SK-N-SH treated with all-trans-retinoic acid at 6 μM for 48 hours (cell line): ENCODE measurements at places on chromosomes 4 and X.
A peak's percentile ranks its signal among the peaks of the same experiment; 100 is the strongest.

- ATAC-seq = no peak
Measured at GRCh38 chrX:124502166-124502565, 155.8 kb downstream of the SH2D1A start.

- no peak for ATAC-seq
Measured at GRCh38 chr4:48431401-48431800, 51.7 kb upstream of the SLC10A4 start.

- no peak for ATAC-seq
Measured at GRCh38 chr4:10048941-10049697, 27.8 kb upstream of the SLC2A9 start.

DNA sequence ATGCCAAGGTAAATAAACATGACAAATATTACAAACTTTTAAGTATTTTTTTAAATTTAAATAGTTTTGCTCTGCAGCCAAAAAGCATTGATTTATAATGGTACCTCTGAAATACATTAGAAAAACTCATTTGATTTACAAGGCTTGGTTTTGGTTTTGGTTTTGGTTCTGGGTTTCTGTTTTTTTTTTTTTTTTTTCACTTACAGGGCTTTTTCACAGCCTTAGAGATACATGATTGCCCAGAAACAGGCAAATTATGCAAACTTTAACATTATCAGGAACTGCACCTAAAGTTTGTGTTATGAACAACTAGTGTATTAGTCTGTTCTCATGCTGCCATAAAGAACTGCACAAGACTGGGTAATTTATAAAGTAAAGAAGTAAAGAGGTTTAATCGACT lies 196.4 kb upstream of the DDX53 start:
- no peak for ATAC-seq

DNA sequence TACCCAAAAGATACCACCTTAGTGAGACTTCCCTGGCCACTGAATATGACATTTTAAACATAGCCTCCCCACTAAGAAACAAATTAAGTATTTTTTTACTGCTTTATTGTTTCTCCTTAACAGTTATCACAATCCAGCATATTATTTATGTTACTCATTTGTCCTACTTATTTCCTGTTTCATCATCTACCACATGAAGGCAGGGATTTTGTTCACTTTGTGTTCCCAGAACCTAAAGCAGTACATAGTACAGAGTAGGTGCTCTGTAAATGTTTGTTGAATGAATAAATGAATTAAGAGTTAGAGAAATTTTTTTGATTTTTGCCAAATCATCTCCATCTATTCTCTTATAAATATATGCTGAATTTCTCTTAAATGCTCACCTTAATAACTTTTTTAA lies 318.4 kb upstream of the GIMD1 start:
- ATAC-seq = no peak

DNA sequence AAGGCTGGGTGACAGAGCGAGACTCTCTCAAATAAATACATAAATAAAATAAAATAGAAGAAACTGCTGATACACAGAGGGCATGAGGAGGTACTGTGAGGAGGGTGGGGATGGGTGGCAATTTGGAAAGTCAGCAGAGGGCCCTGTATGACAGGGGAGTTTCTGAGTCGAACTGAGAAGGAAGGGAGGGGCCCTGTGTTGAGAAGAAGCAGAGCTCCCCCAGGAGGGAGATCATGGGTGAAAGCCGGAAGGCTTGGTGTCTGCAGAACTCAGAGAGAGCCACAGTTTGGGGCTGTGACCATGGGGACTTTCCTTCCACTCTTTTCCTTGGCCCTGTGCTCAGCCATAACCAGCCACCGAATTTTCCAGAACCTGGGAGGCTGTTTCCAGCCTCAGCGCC lies 24.8 kb upstream of the AFAP1 start:
- ATAC-seq = no peak

DNA sequence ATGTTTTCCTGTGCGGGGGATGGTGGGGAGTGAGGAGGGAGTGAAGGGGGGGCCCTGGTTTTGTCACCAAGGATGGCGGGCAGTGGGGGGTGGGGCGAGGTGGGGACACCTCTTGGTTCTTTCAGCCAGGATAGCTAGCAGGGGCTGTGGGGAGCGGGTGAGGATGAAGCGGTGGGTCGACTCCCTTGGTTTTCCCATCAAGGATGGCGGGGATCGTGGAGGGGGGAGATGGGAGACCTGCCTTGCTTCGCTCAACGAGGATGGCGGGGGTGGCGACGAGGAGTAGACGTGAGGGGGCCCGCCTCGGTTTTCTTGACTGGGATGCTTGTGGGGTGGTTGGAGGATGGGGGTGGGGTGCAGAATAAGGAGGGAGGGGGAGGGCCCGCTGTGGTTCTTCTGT lies 643 bp downstream of the FHL1 start:
- ATAC-seq = no peak

DNA sequence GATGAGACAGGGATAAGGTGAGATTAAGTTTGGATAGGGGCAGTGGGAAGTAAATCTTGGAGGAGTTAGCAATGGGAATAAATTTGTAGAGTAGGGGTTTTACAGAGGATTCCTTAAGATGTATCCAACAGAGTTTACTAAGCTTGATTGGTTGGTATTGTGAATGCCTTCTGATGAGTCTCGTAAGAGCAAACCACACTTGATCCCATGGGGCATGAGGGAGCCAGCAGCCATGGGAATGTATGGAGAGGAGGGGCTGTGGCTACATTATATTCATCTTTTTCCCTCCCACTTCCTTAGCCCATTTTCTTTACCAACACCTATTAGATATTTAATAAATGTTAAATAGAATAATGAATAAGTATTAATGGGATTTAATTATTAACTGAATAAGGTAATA lies 126.6 kb upstream of the NDST3 start:
- no peak for ATAC-seq

GRCh38 chr4:44738615-44739014 lies 12.3 kb upstream of the GNPDA2 start:
- ATAC-seq = peak; percentile 68; the same call in 2 of the 3 replicates

DNA sequence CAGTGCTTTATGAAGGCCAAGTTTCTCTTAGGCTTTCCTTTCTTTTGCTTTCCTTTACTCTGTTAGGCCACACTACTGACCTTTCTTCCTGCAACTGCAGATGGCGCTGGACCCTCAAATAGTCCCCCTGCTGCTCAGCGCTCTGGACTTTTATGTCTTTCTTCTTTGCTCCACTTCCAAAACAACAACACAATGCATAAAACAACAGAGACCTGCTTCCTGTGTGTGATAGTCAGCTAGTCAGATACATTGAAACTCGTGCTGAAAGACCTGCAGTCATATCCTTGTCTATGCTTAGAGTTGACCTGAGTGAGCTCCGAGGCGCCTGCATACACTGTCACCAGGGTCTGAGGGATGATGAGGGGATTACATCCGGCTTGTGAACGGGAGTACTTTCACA lies 108.9 kb upstream of the TEX13D start:
- ATAC-seq = no peak

- ATAC-seq = no peak
Measured at GRCh38 chr4:52704133-52704532, 45.0 kb upstream of the USP46 start.

GRCh38 chr4:177308847-177309521 lies 690 bp upstream of the NEIL3 start:
- no peak for ATAC-seq

GRCh38 chr4:18934197-18934596 lies 912.6 kb upstream of the LCORL start:
- peak; percentile 40; the same call in 1 of the 3 replicates for ATAC-seq

DNA sequence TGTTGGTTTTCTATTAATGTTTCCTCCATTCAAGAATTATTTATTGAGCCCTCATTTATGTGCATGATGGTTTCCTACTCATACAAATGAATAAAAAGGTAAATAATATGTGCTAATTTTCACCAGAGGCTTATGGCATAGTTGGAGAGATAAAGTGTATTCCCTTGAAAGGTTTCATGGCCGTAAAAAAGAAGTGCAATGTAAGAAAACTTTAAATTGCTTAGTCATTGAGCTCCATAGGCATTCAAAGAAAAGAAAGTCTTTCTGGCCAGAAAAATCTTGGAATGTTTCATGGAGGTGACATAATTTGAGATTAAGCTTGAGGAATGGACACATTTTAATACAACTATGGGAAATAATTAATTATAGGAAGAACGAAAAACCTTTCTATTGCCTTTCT lies 8.7 kb downstream of the KLHL4 start:
- no peak for ATAC-seq

GRCh38 chr4:120709991-120710390 lies 212.5 kb downstream of the PRDM5 start:
- no peak for ATAC-seq

DNA sequence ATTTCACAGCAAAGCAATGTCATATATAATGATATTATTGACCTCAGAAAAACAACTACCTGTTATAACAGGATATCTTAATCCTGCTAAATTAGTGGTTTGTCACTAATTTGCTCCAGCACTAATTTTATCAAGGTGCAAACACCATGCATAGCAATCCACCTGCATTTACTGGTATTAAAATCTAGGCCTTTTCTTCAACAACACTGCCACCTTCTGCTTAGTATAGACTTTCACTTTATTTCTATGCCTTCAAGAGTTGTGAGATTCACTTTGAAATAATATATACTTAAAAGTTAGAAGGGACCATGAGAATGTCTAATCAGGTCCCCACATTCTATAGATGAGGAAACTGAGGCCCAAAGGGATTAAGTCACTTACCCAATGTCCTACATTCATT lies 82.1 kb upstream of the IQCM start:
- peak; percentile 78 for ATAC-seq

GRCh38 chr4:142405695-142406498 lies 440.2 kb downstream of the INPP4B start:
- ATAC-seq = peak; percentile 70

GRCh38 chr4:81651243-81651899 lies 179.7 kb upstream of the RASGEF1B start:
- ATAC-seq = no peak

DNA sequence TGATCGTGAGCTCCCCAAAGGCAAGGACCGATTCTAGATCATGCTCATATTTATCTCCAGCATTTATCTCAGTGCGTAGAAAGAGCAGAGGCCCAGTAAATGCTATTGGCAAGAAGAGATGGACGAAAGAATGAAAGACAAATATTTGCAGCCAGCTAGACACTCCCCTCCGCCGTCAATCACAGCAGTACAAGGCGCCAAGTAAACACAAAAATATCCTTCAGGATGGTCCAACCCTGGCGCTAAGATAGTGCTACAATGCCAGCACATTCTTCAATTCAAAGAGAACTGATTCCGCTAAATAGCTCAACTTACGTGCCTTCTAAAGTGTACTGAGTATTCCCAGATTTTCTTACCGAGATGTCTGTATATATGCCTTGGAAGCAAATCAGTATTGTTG lies 114.5 kb downstream of the DDX53 start:
- ATAC-seq = no peak

- ATAC-seq = 0 out of 3 replicates have a peak, but pooled peaks have one; percentile 21
Measured at GRCh38 chrX:51182545-51182944, 150.1 kb upstream of the NUDT10 start.

- no peak for ATAC-seq
Measured at GRCh38 chr4:105345838-105346237, 128.0 kb downstream of the PPA2 start.

- ATAC-seq = no peak
Measured at GRCh38 chr4:138843616-138844015, 172.0 kb upstream of the NOCT start.

GRCh38 chrX:123720486-123720885 lies 12.4 kb downstream of the THOC2 start:
- no peak for ATAC-seq

DNA sequence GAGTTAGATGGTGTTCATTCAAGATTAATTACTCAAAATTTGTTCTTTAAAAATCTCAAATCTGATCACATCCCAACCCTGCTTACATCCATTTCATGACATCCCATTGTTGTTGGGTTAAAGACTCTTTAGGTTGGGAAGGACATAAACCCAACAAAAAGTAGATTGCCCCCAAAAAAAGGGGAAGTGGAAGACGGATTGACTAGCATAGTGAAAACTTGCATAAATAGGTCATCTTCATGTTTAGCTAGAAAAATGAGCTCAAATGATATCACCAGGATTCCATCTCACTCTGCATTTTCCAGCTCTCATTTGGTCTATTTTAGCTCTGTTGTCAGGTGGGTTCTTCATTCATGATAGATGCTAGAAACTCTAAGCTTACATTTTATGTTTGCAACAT lies 18.5 kb upstream of the TET2 start:
- ATAC-seq = no peak

DNA sequence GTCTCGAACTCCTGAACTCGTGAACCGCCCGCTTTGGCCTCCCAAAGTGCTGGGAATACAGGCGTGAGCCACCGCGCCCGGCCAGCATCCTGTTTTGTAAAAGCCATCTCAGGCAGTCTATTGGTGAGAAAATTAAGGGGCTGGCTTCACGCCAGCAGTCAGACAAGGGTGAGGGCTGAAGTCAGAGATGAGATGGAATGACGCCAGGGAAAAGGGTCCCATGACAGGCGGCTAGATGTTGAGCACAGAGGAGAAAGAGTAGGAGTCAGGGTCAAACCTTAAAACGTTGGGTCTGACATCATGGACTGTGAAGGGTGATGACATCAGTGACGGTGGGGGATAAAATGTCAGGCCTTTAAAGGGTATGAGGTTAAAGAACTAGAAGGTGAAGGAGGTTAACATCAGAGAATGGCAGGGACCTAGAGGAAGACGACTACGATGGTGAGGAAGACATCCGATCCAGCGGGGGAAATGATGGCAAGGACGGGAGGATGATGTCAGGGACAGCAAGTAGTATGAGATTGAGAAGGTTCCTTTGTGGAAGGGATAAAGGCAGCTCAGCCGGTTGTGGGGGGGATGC lies 504 bp upstream of the RBM3 start:
- ATAC-seq = no peak

DNA sequence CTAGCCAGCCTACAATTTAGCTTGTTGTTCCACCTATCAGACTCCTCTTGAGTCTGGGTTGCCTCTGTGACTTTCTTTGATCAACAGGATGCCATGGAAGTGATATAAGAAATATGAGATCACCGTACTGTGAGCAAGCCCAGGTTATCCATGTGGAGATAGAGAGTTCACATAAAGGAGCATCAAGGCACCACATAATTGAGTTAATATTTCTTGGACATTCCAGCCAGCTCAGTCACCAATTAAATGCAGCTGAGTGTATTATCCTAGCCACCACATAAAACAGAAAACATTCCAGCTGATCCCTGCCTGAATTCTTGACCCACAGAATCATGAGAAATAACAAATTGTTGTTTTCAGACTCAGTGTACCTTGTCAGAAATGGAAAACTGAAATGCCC lies 253.6 kb downstream of the PPP1R2C start:
- no peak for ATAC-seq

GRCh38 chr4:127307996-127308395 lies 324.8 kb upstream of the INTU start:
- no peak for ATAC-seq

- no peak for ATAC-seq
Measured at GRCh38 chrX:120358737-120359456, 3.0 kb upstream of the ATP1B4 start.
